ENCODE measurements at places on chromosomes 16 and 17. TPM values are rescaled to one million over a fixed set of nuclear protein-coding genes. Genes with fewer than 3 reads are reported as not detected.

Gene TNP2
- total RNA-seq = not detected

Gene SLC25A10
- total RNA-seq = 45.7 TPM

Gene HCRT
- total RNA-seq = not detected

Gene SLC12A3
- total RNA-seq = not detected

Gene UTS2R
- total RNA-seq = 0.20 TPM

Gene CEP112
- total RNA-seq = 1.3 TPM

Gene CDR2L
- 1.3 TPM for total RNA-seq

Gene MAP3K14
- 64.7 TPM for total RNA-seq

Gene FOXN1
- total RNA-seq = not detected

Gene CD300LB
- total RNA-seq = not detected

Gene CCL5
- 30.2 TPM for total RNA-seq

Gene TBC1D3L
- total RNA-seq = 19.8 TPM

Gene XPO6
- 225 TPM for total RNA-seq

Gene TMEM186
- 16.9 TPM for total RNA-seq

GRCh38 chr16:57566436-57566835 is 24.0 kb downstream of the ADGRG5 start:
- no peak for DNase-seq
- no peak overlapping the region for H3K27ac ChIP-seq
- no peaks in the 10 kb centered on the region for H3K27me3 ChIP-seq
- no peak overlapping the region for H3K4me3 ChIP-seq

- no peak for DNase-seq
- H3K4me3 ChIP-seq = peak overlapping the region; percentile 80
- H3K36me3 ChIP-seq = peaks cover 13% of the 10 kb centered on the region
- peak overlapping the region; percentile 23 for H3K27ac ChIP-seq
- peaks cover 21% of the 10 kb centered on the region for H3K4me1 ChIP-seq
- no peaks in the 10 kb centered on the region for H3K27me3 ChIP-seq
These were observed 1.2 kb downstream of the CDT1 start for GRCh38 chr16:88804552-88805339.

GRCh38 chr16:84313921-84314320 is 19.2 kb downstream of the WFDC1 start:
- no peaks in the 10 kb centered on the region for H3K4me1 ChIP-seq
- no peaks in the 10 kb centered on the region for H3K36me3 ChIP-seq
- no peak overlapping the region for H3K27ac ChIP-seq
- H3K4me3 ChIP-seq = no peak overlapping the region
- no peak for DNase-seq
- peaks cover 14% of the 10 kb centered on the region for H3K27me3 ChIP-seq

DNA sequence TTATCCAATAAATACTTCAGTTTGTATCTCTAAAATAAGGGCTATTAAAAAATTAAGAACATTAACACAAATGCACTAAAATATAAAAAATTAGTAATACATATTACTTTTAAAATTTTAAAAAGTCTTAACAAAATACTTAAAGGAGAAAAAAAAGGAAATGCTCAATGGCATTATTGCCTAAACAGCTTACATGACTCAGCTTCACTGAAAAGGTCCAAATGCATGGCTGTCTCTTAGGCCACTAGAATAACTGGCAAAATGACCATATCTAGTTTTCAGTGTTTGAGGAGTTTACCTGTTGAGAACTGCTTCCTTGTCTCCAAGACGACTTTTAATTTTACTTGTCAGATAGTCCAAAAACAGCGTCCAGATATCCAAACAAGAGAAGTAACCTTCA is 66.0 kb downstream of the XPO6 start:
- DNase-seq = no peak
- peaks cover 84% of the 10 kb centered on the region for H3K4me1 ChIP-seq
- no peak overlapping the region for H3K4me3 ChIP-seq
- no peaks in the 10 kb centered on the region for H3K27me3 ChIP-seq
- H3K36me3 ChIP-seq = peaks cover 59% of the 10 kb centered on the region

GRCh38 chr17:45868276-45868675 is 23.6 kb downstream of the SPPL2C start:
- H3K36me3 ChIP-seq = no peaks in the 10 kb centered on the region
- peaks cover 13% of the 10 kb centered on the region for H3K4me1 ChIP-seq
- H3K27ac ChIP-seq = no peak overlapping the region
- DNase-seq = no peak
- H3K4me3 ChIP-seq = no peak overlapping the region
- H3K27me3 ChIP-seq = no peaks in the 10 kb centered on the region

DNA sequence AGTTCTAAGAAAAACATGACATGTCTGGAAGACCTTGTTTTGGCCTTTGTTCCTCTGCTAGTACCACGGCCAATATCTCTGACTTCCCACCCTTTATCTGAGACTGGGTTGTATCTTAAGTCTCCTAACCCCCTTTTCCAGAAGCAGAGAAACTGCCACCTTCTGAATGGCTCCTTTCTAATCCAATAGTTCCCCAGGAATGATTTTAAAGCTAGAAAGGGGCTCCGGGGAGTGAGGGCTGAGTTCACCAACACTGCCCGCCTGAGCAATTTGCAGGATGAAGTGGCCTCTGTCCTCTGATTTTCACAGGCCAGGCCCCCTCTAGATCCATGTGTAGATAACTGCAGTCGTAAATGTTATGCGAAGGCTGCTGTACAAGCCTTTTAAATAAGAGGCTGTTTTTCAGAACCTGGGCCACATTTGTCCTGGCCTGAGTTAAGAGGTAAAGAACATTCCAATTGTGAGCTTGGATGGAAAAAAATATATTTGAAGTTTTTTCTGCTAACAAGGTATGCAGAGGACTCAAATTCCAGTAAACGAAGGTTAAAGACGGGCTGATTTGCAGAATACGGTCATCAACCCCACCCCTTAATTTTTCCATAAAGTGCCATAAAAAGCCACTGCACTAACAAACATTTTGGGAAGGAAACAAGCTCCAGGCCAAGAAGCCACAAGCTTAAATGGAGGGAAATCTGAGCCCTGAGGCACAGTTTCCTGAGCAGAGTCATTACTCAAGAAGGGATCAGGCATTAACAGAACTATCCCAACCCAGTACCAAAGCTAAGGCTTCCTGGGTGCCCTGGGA is 117.0 kb upstream of the MAF start:
- H3K4me3 ChIP-seq = peak overlapping the region; percentile 6
- peaks cover 25% of the 10 kb centered on the region for H3K4me1 ChIP-seq

DNA sequence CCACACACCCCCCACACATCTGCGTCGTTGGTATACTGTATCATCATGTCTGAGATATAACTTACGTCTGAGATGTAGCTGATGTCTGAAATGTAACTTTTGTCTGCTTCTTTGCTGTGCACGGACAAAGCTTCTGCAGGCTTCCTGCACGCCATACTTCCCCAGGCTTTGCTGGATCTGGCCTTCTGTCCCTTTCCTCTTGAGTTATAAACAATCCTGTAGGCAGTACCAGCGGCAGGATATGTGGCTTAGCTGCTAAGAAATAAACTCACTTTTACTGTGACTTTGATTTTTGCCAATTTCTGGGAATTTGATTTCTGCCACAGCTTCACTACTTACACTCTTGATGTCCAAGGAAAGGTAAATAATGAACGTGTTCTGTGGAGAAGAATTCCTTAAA is 184.4 kb downstream of the RPTOR start:
- no peak overlapping the region for H3K4me3 ChIP-seq
- DNase-seq = no peak
- H3K27ac ChIP-seq = no peak overlapping the region
- H3K27me3 ChIP-seq = peaks cover 1% of the 10 kb centered on the region
- H3K36me3 ChIP-seq = peaks cover 29% of the 10 kb centered on the region
- peaks cover 49% of the 10 kb centered on the region for H3K4me1 ChIP-seq

- H3K4me3 ChIP-seq = peak within 1 kb of the TSS; percentile 52
- no peaks in the 10 kb centered on the region for H3K36me3 ChIP-seq
- no peaks in the 10 kb centered on the region for H3K4me1 ChIP-seq
- H3K27ac ChIP-seq = no peak within 1 kb of the TSS
- H3K27me3 ChIP-seq = peaks cover 15% of the 10 kb centered on the region
These were observed at the start of gene MEIOB for GRCh38 chr16:1871974-1872635. MEIOB (minus strand) TSS chr16:1872164; CDS start chr16:1868175, 3,989 bp downstream.

DNA sequence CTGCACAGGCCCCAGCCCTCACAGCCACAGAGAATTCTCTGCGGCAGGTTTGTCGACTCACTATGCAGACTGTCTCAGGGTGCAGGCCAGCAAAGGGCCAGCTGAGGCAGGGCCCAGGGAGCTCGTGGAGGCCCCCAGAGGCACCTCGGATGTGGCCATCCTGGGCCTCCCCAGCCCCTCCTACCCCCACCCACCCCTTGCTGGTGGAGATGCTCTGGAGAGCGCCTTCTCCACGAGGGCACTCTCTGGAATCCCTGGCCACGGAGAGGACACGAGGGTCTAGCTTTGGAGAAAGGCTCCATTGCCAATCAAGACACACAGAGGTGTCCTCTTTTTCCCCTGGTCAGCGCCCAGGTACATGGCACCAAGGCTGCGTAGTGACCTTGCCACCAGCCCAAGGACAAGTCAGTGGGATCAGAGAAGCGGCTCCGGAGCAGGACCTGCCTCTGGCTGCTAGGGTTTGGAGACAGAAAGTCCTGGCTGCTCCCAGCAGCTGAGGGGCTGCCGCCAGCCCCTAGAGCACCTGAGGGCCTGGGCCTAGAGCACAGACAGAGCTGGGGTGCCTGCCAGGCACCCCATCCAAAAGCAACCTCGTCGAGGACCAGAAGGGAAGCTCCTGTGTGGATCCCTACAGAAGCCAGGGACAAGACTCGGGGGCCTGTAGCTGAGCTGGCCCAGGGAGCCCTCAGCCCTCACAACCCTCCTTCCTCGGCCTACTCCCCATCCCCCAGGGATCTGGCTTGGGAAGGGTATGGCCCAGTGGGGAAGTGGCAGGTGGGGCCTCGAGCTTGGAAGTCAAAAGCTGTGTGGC is 18.7 kb downstream of the ARL2BP start:
- H3K4me1 ChIP-seq = peaks cover 21% of the 10 kb centered on the region
- H3K36me3 ChIP-seq = no peaks in the 10 kb centered on the region
- H3K27ac ChIP-seq = no peak overlapping the region
- H3K27me3 ChIP-seq = no peaks in the 10 kb centered on the region

All from activated T-helper 1 cell treated with anti-CD3 and anti-CD28 coated beads, Interleukin-12 subunit alpha, Interleukin-12 subunit beta, Interleukin-2, Interleukin-4 antibody, amounts not matched to agents 30 ng/mL and 10 ng/mL and 1 ng/mL, durations not matched to agents 14 hours and 24 hours and 36 hours (primary cell).